ENCODE measurements at places on chromosomes 12 and 14.

DNA sequence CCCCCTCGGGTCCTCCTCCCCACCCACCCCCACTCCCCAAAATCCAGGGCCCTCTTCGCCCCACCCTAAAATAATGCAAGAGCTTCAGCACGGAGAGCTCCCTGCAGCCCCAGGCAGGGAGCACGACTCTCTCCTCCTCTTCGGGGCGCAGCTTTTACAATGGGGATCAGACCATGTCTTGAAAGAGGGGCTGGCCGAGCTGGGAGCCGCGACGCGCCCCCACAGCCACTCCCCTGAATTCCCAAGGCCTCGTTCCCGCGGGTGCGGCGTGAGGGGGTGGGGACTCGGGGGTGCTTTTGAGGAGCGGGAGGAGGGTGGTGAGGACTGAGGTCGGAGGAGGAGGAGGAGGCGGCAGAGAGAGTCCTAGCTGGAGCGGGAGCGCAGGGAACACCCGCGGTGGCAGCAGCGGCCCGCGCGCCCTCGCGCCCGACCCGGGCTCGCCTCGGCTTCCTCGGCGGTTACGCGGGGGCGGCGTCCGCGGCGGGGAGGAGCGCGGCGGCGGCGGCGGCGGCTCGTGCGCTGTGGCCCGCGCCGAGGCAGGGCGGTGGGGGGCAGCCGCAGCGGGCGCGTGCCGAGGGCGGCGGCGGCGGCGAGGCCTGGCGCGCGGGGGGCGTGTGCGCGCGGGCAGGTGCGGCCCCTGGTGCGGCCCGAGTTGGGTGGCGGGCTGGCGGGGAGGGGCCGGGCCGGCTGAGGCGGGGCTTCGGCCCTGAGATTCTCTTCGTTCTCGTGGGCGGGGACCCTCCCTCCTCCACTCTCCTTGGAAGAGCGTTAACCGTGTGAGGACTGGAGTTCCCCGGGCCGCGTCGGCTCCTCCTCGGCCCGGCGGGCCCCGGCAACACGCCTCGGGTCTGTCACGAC lies at the start of gene ANKS1B:
Gene ANKS1B (minus strand): TSS at position 666 of the 858 bp plus-strand sequence. CDS start 699 bp downstream, outside the sequence.
- DNase-seq: no peak

DNA sequence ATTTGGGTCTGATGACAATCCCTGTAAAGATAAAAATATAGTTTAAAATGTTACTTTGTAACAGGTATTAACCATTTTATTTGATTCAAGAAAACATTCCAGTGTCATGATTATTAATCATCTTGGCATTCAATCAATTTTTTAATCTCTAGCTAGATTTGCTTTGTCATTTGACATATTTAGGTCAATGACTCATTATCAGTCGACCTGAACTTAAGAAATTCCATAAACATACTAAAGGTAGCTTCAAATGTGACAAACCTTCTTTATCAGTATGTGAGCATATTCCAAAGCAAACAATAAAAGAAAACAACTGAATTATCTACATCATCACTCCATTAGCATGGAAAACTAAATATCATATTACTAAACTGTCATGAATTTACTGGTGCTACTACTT lies 50.8 kb upstream of the CDKL1 start:
- DNase-seq: no peak

DNA sequence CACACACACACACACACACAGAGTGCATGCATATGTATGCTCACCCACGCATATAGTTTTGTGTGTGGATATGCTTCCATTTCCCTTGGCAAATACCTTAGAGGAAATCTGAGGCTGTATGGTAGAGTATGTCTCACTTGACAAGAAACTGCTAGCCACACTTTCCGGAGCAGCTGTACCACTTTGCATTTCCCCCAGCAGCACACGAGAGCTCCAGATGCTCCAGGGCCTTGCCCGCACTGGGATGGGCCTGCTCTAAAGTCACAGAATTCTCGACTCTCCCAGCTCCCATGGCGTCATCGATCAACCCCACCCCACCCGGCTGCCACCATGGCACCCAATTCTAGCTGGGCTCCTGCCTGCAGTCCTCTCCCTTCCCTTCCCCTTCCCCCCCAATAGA lies 21.9 kb downstream of the CLMN start:
- no peak for DNase-seq

DNA sequence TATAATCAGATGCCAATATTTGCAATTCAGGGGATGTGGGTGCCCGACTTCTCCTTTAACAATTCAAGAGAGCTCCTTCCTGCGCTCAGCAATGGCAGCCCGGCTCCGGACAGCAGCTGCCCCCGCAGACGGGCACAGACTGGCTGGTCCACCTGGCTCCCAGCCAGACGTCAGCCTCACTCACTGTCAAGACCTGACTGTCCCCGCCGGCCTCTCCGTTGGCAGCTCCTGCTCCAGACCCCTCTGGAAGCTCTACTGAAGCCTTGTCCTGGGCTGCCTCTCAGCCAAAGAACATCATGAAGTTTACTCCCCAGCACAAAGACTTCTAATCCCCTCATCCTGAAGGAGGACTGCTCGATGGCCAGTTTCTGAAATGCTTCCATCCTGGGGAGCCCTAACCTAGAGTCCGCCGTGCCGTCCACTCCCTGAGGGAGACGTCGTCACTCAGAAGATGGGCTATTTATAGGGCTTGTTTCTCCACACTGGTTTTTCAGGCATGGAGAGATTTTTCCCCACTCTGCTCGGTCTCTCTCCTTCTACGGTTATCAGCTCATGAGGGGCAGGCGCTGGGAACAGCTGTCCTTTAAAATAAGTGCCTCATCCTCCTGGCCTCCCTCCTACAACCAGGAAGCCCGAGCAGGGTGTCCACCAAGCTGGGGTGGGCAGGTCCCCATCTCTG lies 126.2 kb downstream of the RFLNA start:
- DNase-seq: no peak

- DNase-seq: no peak
These were observed 8.8 kb downstream of the SERPINA10 start for GRCh38 chr14:94284221-94284620.

DNA sequence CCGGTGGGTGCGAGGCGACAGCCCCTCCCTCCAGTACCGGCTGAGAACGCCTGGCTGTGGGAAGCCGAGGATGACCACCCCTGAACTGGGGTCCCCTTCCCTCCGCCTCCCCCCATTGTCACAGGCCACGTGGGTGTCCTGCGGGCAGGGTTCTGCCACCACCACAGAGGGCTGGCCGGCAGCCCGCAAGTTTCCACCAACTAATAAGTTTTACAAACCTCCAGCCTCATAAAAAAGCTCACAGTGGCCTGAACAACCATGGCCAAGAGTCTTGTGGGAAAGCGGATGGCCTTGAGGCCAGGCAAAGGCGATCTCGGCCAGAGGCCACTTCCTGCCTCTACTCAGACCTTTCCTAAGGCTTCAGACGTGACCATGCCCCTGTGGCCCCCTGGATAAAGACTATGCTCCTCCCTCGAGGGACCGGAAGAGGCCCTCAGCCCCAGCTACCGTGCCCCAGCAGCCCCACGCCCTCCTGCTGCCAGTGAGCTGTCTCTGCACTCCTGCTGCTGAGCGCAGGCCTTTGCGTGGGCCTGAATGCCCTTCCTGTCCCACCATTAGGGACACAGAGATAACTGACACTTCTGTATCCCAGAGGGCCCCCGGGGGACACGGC lies 46.1 kb upstream of the DLK1 start:
- no peak for DNase-seq

DNA sequence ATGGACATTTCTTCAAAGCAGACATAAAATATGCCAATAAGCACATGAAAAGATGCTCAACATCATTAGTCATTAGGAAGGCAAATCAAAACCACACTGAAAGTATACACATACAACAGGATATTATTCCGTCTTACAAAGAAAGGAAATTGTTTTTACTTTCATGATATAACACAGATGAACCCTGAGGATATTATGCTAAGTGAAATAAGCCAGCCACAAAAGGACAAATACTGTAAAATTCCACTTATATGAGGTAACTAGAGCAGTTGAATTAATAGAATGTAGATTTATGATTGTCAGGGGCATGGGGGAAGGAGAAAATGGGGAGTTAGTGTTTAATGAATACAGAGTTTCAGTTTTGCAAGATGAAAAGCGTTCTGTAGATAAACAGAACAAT lies 4.2 kb downstream of the ACYP1 start:
- DNase-seq: no peak

DNA sequence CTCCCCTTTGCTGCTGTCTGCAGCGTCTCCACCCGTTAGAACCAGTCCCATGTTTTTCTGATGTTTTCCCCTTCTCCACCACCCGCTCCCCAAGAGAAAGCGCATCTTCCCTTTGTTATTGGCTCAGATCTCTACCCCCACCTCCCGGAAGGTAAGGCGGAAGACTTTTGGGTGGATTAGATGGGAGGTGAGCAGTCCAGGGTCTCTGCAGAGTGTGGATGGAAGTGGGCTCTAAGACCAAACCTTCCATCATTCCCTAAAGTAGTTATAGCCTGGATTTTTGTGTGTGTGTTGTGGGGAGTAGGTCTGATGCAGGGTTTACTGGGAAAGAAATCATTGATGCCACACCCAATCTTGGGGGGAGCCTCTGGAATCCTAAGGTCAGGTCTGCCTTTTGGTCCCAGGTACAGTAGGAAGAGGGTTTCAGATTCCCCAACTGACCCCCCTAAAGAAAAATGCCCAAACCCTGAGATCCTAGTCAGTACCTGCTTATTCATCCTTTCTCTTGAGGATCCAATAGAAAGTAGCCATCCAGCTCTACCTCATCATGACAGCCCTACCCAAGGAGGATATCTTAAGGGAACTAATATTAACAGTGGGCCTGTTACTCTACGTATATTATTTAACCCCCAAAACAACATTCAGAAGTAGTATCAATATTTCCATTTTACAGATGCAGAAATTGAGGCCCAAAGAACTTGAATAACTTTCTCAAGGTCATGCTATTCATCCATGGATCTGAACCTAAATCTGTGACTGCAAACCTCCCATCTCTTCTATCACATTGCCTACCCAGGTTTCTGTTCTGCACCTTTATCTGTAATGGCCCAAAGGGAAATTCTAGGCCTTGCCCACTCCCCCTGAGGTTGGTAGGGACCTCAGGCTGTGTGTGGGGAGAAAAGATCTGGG lies 1.1 kb downstream of the KIF5A start:
- no peak for DNase-seq

DNA sequence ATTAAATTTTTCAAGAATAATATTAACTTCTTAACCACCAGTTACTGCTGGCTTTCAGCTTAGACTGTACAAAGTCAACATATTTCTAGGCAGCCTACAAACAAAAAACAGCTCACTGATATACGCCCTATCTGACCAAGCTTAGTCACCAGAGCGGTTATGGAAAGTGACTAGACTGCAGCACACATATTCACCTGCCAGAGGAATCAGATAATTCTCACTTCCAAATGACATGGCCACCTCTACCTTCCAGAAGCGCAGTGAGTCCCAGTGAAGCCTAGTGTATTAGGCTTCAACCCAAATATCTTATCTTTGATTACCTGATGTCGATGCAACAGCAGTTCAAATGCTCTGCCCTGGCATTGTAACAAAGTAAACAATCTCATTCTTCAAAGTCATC lies 8.5 kb downstream of the STXBP6 start:
- no peak for DNase-seq

GRCh38 chr12:107119091-107119490 lies 25.7 kb upstream of the CRY1 start:
- DNase-seq: no peak

DNA sequence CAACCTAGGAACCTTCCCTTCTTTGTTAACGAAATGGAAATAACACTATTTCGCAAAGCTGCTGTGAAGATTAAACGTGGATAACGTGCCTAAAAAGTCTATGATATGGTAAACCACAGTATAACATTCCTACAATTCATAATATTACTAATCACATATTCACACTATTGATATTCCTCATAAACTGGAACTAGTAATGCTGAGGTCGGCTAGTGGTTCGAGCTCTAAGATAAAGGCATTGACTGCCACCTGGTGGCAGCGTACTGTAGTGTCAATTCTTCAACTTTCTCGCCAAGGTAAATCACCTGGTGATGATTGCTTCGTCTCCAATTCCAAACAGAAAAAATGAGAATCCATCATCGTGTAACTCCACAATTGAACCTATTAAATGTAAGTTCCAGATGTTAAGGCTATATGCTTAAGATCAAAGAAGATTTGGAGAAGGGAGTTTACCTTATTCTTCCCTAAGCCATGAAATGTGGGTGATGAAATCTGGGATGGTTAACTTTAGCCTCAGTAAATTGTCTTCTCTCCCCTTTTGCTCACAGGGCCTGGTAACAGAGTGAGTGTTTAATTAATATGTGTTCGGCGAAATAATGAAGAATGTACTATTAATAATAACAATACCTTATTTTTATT lies 197.5 kb upstream of the TMEM132C start:
- no peak for DNase-seq

- no peak for DNase-seq
These were observed 33.3 kb downstream of the NT5DC3 start for GRCh38 chr12:103807561-103808238.

DNA sequence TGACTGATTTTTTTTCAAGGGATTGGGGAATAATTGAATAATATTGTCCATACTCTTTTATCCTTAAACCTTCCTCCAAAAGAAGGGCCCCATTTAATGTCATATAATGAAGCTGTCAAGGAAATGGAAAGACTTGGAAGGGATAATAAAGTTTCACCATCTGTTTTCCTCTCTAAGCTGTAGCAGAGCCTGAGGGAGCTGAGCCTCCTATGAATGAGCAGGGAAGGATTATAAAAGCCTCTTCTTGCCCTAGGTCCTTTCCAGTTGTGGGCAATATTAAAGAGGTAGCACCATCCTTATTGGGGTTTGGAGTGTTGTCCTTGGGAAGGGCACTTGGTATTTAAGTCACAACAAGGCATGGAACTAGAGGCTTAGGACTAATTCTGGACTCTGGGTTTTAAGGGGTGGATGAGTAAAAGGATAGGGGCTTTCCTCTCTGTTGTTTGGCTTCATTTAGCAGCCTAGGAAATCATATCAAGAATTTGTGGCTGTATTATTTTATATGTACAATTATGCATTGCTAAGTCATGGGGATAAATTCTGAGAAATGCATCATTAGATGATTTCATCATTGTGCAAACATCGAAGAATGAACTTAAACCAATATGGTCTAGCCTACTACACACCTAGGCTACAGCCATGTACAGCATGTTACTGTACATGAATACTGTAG lies 408.5 kb upstream of the DCN start:
- no peak for DNase-seq

DNA sequence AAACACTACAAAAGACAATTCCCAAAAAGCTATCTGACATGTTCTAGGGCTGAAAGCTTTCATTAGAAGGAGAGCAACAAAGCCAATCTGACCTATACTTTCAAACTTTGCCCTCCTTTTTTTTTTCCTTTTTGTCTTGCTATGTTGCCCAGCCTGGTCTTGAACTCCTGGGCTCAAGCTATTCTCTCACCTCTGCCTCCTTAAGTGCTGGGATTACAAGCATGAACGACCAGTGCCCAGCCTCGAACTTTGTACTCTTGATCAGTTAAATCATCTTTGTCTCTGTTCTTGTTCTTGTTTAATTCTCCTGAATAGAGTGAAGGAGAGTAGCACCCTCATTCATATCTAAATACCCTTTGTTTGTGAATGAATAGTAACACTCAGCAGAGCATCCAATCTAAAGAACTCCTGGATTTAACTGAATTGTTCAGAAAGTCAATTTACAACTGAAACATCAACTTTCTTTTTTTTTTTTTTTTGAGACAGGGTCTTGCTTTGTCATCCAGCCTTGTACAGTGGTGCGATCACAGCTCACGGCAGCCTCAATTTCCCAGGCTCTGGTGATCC lies 22.1 kb downstream of the ERP29 start:
- DNase-seq: no peak

- DNase-seq: no peak
These were observed 5.2 kb upstream of the ATG14 start for GRCh38 chr14:55416866-55417265.
